NCI-H345 (cell line): ENCODE measurements at places on chromosomes 5 and 9.

- no peak for DNase-seq
These were observed 255.2 kb upstream of the TNC start for GRCh38 chr9:115373000-115373709.

- DNase-seq: no peak
These were observed 1.0 kb downstream of the FOCAD start for GRCh38 chr9:20684875-20685696.

DNA sequence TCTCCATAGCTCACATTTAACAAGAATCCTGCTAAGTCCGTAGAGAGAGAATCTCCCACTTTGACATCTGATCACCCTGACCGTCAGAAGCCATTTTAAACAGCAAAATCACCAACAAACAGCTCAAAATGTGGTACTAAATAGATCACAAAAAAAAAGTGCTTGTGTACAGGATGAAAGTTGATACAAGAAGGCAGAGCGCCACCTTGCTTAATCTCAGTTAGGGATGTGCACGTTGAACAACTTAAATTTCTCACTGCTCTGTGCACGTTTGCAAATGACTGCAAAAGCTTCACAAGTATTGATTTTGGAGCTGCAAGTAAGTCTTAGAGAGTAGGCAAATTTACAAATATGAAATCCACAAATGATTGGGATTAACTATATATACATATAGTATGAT lies 63.1 kb upstream of the NREP start:
- DNase-seq: no peak

- no peak for DNase-seq
These were observed 112.1 kb downstream of the EPB41L4A start for GRCh38 chr5:112306956-112307355.

DNA sequence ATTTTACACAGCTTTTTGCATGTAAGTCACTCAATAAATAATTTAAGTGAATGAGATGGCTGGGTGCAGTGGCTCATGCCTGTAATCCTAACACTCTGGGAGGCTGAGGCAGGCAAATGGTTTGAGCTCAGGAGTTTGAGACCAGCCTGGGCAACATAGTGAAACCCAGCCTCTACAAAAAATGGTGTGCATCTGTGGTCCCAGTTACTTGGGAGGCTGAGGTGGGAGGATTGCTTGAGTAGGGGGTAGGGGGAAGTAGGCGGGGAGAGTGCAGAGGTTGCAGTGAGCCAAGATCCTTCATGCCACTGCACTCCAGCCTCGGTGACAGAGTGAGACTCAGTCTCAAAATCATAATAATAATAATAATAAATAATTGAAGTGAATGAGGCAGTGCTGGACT lies 10.2 kb downstream of the KLF9 start:
- no peak for DNase-seq

DNA sequence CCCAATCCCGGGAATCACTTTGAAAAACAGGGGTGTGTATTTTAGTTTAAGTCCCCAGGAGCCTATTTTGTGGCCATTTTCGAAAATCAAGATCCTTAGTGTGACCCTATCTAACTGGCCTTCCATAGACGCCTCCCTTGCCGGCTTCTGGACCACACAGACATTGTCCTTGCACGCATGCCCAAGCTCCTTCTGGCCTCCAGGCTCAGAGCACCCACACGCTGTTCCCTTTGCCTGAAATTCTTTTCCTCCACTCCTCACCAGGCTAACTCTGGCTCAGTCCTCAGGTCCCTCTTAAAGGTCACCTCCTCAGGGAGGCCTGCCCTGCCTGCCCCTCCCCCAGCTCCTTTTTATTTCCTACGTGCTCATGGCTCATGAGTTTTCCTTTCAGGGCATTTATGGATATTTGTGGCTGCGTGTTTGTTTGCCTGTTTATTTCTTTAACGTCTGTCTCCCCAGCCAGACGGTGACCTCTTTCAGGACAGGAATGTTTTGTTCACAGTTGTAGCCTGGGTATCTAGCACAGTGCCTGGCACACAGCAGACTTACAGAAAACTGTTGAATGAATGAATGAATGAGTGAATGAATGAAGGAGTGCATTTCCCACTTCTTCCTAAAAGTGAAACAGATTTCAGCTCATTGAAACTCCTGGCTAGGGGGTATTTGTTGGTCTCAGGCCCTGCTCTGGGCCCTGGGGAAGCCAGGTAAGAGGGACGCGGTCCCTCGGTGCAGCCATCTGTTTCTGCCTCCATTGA lies 79.1 kb upstream of the IER5L start:
- no peak for DNase-seq

- no peak for DNase-seq
These were observed 231.9 kb downstream of the ADAMTSL1 start for GRCh38 chr9:18705796-18706392.

GRCh38 chr9:109167716-109168115 lies 667 bp upstream of the FRRS1L start:
- peak; percentile 21 for DNase-seq
